Activated T-helper 1 cell treated with anti-CD3 and anti-CD28 coated beads, Interleukin-2, amount 50 U/mL, for 16 hours (primary cell): ENCODE measurements at places on chromosomes 12 and 14.

GRCh38 chr14:101186992-101187815 is 283.7 kb upstream of the RTL1 start:
- DNase-seq = no peak

DNA sequence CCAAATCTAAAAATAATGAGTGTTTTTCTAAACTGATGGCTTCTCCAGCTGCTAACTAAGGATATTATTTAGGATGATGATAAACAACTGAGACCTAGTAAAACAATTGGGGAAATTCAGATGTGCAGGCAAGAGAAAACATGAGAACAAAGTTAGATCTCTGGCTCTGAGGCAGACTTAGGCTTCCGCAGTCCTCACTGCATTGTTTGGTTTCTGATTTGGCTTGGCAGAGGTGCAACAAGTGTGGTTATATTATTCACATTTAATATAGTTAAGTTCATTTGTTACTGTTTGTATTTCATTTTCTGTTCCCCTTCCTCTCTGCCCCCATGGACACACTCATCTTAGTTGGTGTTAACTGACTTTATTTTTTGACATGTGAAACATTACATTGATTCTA is 30.2 kb upstream of the NR1H4 start:
- DNase-seq = no peak

DNA sequence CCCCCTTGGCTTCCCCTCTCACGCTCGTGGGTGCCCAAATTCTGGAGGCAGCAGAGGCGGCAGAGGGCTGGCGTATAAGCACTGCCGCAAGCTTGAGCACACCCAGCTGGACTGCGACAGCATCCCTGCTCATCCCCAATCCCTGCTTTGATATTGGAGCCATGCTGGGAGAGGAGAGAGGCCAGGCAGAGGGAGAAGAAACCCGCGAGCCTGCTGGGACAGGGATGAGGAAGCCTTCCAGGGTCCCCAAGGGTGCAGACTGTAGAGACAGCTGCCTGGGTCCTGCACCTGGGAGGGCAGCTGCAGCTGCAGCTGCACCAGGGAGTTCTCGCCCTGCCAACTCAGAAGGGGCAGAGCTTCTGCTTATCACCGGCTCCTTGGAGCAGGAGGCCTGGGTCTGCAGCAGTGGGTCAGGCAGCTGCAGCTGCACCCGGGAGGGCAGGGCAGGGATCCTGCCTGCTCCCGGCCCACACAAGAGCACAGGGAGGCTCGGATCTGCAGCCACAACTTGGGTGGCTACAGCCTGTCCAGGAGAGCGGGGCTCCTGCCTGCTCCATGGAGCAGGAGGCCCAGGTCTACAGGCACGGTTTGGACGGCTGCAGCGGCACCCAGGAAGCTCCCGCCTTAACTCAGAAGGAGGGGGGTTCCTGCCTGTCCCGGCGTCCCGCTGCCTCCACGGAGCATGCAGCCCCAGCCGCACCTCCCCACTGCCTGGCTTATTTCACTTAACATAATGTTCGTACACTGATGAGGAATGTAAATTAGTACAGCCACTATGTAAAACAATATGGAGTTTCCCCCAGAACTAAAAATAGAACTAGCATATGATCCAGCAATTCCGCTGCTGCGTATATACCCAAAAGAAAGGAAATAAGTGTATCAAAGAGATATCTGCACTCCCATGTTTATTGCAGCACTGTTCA is 60.4 kb upstream of the SGPP1 start:
- DNase-seq = no peak

DNA sequence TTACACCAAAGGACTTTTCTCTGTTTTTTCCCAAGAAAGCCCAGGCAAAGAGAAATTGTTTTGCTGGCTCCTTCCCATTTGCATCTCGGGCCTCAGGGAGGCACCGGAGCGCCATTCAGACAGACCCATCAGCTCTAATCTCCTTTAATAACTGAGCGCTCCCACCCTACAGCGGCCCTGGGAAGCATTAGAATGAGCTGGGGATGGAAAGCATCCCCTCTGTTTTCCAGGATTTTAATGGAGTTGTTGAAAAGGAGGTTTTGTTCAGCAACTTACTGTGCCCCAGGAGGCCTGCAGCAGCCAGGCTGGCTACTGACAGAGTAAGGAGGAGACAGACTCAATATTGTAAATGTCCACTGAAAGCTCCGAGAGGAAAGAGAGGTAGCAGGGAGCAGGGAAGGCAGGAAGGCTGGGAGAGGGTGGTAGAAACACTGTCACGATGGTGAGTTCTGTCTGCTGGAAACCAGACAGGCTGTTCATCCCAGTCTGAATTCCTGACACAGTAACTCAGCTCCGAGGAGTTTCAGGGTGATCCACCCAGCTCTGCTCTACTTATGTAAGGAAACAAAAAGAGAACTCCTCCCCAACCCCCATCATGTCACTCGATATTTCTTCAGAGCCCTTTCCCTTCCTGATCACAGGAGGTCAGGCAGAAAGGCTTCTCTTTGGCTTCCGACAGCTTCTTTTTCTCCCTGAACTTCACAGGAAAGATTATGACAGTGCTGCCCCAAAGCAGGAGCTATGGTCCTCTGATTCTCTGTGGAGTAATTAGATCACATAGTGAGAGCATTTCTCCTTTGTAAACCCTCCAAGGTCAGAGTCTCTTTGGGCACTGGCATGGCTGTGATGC is 62.5 kb upstream of the TMEM132D start:
- no peak for DNase-seq

DNA sequence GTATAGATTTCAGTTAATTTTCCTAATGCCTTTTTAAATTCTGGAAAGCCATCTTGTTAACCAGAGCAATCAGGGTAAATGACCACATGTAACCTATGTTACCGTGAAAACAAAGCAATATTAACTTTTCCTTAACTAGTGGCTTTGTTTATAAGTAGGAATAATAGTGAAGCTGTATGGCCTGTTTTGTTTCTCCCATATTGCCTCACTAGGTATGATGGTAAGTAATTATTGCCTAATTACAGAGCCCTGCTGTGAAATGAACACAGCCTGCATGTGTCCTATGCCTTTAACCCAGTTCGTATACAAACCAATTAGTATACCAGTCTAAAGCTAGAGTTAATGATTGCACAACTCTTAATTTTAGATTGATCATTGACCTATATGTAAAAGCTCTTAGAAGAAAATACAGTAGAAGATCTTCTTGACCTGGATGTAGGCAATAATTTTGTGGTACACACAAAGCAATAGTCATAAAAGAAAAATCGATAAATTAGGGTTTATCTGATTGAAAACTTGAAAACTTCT is 249.9 kb downstream of the CCDC91 start:
- no peak for DNase-seq

GRCh38 chr12:14946861-14947260 is 8.5 kb upstream of the ERP27 start:
- no peak for DNase-seq

- DNase-seq = no peak
Measured at GRCh38 chr12:96486751-96487613, 2.4 kb upstream of the CFAP54 start.

DNA sequence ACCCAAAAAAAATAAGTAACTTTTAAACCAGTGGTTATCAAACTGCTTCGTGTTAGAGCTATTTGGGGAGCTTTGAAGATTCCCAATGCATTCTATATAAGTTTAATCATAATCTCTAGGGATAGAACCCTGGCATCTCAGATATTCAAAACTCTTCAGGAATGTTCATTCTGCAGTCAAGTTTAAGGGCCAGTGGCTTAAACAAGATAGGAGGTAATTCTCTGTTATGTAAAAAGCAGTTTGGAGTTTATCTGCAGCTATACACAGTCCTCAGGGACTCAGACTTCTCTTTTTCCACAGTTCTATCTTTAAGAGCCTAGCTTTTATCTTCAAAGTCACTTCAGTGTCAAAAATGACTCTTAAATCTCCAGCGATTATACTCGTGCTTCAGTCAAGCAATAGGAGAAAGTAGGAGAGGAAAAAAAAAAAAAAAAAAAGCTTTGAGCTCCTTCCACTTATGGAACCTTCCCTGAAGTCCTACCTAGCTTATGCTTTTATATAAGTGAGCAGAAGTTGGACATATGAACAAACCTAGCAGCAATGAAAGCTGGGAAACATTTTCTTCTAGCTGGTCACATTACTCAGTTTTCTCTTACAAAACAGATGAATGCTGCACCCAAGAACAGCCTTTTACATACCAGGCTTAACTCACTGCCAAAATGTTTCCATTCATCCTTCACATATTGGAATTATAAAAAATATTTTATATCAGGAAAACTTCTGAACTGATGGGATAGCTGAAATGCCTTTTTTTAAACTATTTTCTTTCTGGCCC is 302.8 kb downstream of the FSCB start:
- no peak for DNase-seq

DNA sequence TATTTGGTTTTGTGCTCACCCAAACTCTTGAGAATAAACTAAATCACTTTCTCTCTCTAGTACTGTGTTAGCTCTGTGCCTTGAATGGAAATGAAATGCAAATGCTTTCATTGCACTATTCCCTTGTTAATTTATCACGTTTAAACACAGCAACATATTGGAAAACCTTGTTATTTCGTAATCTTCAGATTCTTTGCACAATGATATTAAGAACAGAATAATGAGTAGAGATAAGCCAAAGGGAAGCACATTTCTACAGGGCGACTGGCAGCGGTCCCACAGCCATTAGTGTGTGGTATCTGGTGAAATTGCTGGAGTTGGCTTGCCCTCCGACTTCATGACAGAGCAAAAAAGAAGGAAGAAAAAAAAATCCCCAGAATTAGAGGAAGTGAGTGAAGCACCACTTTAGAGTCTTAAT is 166.1 kb upstream of the E2F7 start:
- DNase-seq = no peak
